Tibial nerve (tissue), 4 donors: ENCODE measurements at places on chromosomes 4 and X.

DNA sequence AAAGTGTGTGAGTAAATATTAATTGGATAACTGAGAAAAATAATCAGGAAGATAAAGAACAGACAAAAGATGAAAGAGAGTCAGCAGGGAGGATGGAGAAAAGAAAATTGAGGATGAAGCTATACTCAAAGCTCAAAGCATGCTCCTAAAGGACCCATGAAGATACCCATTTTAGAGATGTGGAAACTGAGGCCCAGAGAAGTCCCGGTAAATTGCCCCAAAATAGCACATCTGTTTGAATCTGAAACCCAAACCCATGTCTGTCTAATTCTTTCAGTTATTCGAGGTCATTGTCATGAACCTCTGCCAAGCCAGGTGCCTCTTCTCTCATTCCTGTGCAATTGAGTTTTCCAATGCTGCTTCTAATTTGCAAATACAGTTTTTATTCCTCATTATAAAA lies 29.6 kb upstream of the MSX1 start:
- no peak overlapping the region for H3K27ac ChIP-seq
- H3K36me3 ChIP-seq: no peaks in the 10 kb centered on the region
- no peaks in the 10 kb centered on the region for H3K27me3 ChIP-seq
- no peak overlapping the region for H3K4me3 ChIP-seq

DNA sequence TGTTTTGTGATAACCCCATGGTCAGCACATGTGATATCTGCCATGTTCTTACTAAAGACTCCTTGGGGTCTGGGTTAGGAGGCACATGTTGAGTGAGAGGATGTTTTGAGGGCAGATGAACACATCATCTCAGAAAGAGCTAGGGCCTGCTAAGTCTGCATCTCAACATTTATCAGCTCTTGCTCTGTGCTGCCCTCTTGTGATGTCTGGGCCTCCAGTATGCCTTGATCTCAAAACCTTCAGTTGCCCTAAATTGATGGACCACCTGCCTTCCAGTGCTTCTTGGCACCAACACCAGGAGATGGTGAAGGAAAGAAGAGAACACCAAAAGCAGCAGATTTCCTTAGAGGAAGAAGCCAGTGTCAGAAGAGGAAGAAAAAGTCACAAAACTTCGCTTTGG lies 22.5 kb downstream of the MID1 start:
- no peaks in the 10 kb centered on the region for H3K36me3 ChIP-seq
- no peak overlapping the region for H3K4me3 ChIP-seq
- DNase-seq: no peak
- no peaks in the 10 kb centered on the region for H3K27me3 ChIP-seq
- no peaks in the 10 kb centered on the region for H3K4me1 ChIP-seq

- H3K27ac ChIP-seq: peak overlapping the region; percentile 29
- peaks cover 12% of the 10 kb centered on the region for H3K4me1 ChIP-seq
These were observed 79.6 kb downstream of the CCKAR start for GRCh38 chr4:26410385-26411293.

- no peak for DNase-seq
- H3K4me1 ChIP-seq: no peaks in the 10 kb centered on the region
- H3K36me3 ChIP-seq: no peaks in the 10 kb centered on the region
- H3K27ac ChIP-seq: peak overlapping the region; percentile 36
These were observed 1.6 kb downstream of the GRIA2 start for GRCh38 chr4:157221895-157222770.

GRCh38 chr4:73698217-73698616 lies 42.2 kb upstream of the CXCL8 start:
- H3K4me1 ChIP-seq: no peaks in the 10 kb centered on the region
- no peak overlapping the region for H3K4me3 ChIP-seq
- no peaks in the 10 kb centered on the region for H3K36me3 ChIP-seq
- H3K27me3 ChIP-seq: no peaks in the 10 kb centered on the region
- H3K27ac ChIP-seq: no peak overlapping the region
